ENCODE measurements at places on chromosomes 3 and 15.

- no peak for DNase-seq
Observed at GRCh38 chr3:1843111-1843510, 255.6 kb upstream of the CNTN4 start.

GRCh38 chr15:79798311-79798710, 98.5 kb downstream of the MTHFS start:
- no peak for DNase-seq

DNA sequence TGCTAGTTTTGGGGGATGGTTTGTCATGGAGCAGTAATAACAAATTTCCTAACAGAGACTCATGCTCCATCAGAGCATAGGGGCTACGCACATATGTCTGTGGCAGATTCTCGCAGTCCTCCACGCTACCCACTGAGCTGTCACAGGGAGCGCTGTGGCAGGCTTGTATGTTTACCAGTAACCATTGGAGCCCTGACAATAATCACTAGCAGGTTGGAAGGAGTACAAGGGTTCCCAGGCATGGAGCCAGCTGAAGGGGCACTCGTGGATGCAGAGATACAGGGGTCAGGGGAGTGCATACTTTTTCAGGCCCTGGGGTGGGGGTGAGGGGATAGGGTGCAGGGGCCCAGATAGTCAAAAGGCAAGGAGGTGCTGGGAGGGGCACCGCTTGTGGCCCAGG, 7.9 kb upstream of the GP9 start:
- peak; percentile 59 for DNase-seq

GRCh38 chr3:49411535-49411967, 225 bp downstream of the RHOA start:
- no peak for DNase-seq

DNA sequence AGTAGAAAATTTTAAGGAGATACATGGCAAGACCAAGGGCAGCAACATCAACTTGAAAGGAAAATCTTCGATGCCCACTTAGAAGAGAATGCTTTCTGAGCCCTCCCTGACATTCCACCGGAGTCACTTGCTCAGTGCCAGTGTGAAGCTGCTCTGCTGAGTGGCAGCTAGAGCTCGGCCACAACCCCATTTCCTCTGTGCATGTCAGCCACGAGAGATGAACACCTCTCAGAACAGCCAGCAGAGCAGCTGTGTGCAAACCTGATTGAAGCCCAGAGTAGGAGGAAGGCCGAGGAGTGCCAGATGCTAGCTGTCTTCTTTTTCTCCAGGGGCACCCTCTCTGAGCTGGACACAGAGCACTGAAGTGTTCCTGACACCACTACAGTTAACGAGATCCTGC, 12.2 kb downstream of the TARS3 start:
- no peak for DNase-seq

DNA sequence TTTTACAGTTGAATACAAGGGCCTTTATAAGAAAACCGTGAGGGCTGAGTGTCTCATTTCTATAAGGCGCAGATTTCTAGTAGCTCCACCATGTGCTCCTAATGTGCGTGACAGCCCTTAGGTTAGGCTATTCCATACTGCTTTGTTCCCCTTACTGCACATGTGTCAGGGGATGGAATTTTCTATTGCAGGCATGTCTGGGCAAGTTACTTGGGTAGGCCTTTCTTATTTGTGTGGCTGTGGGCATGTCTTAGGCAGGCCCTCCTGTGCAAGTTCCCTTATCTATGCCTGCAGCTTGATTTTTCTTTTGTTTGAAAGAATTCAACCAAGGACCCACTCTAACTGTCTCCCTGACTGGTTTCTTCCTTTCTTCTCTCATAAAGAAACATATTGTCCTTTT, 434.2 kb upstream of the CNTN3 start:
- no peak for DNase-seq

Data from hematopoietic multipotent progenitor cell treated with erythropoietin and hydrocortisone succinate and interleukin-3 and kit ligand, for 17 days (in vitro differentiated cells).